ENCODE measurements at places on chromosomes 6 and 20.

- DNase-seq = no peak
These were observed 102.6 kb downstream of the SNAP25 start for GRCh38 chr20:10321138-10321717.

- no peak for DNase-seq
These were observed 470.5 kb upstream of the JAG1 start for GRCh38 chr20:11144114-11144950.

DNA sequence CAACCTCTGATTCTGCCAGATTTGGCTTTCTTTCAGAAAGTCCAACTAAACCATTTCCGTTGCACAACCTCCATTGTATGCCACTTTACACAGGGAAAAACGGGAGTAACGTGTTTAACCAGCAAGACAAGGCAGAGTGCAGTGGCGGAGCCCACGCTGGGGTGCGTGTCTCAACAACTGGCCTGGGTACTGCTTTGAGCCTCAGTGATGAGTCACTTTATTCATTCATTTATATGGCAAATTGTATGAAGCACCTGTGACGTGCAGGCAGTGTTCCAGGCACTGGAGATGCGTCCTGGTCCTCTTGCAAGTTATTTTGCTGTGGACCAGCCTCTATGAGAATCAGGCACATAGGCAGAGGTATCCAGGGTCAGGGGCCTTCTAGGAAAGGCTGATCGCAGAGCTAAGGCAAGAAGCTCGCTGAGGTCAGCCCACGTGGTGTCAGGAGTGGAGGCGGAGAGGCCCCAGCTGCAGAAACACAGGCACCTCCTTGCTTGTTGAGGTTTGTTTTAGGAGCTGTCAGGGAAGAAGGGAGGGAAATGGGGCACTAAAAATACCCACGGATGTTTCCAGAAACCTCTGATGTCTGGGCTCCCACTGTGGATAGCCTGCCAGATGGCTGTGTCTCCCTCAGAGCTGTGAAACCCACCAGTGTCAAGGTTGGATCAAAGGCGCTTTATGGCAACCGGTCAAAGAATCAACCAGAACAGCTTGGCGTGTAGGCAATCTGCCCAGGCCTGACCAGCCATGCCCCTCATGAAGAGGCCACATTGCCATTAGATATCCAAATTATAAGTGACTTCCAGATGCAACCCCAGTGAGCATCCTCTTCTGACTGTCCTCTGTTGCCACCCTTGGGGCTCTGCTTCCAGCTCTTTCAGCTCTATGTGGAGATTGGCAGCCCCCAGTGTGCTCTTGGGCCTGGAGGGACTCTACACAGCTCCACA, 157.2 kb downstream of the CD83 start:
- no peak for DNase-seq

- DNase-seq = no peak
These were observed 7.4 kb upstream of the TFAP2C start for GRCh38 chr20:56621730-56622129.

DNA sequence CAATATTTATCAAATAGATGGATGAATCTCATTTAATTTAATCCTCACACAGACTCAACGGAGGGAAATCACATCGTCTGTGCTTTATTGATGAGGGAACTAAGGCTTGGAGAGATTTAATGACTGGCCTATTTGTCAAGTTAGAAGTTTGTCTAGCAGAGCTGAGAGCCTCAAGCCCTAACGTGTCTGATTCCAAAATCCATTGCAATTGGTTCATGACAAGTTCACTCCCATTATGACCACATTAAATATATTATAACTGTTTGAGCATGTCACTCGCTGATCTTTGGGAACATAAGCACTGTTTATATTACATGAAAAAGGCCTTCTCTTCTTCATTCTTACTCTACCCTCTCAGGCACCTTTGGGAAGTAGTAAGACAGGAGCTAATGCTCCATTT, 89.4 kb upstream of the SIRPA start:
- DNase-seq = no peak
